ENCODE measurements at places on chromosomes 2 and 18. TPM values are rescaled to one million over a fixed set of nuclear protein-coding genes. Genes with fewer than 3 reads are reported as not detected.

DYTN gene
- not detected for total RNA-seq

ZNF385B gene
- total RNA-seq: 1.1 TPM

COBLL1 gene
- total RNA-seq: 10.9 TPM

FAM228A gene
- total RNA-seq: 1.4 TPM

GYPC gene
- total RNA-seq: 101 TPM

FBXO36 gene
- total RNA-seq: 7.7 TPM

SIGLEC15 gene
- total RNA-seq: 8.0 TPM

KLF7 gene
- total RNA-seq: 31.1 TPM

DNA sequence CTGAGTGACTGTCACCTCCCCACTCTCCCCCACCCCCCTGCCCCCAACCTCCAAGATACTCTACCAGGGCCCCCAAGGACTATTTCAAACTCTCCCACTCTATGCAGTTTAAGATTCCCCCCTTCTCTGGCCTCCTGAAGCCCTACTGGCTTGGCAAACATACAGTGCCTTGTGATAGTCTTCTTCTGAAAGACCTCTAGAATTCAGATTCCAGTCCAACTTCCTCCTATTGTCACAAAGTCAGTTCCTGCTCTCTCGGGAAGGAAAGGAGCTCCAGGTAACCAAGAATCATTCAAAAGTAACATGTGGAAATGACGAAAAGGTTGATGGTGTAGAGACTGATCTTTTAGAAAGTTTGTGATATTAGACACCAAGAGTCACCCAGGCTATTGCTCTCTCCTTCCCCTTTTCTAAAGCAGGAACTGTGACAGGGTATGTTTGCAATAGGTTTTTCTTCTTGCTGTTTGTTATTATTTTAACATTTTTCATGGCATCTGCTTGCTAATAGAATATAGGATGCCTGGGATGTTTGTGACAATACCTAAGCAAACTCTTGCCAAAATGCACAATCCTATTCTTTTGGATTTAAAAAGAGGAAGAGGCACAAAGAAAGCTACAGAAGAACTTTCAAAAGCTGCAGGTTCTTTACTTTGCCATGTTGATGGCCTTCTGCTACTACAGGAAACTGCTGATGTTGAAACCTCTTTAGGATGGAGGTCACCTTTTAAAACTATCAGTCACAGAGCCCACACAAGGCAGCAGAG is 93.5 kb upstream of the MGAT4A start:
- no peaks in the 10 kb centered on the region for H3K4me1 ChIP-seq
- no peaks in the 10 kb centered on the region for H3K36me3 ChIP-seq
- no peak overlapping the region for H3K4me3 ChIP-seq
- no peak overlapping the region for H3K27ac ChIP-seq

DNA sequence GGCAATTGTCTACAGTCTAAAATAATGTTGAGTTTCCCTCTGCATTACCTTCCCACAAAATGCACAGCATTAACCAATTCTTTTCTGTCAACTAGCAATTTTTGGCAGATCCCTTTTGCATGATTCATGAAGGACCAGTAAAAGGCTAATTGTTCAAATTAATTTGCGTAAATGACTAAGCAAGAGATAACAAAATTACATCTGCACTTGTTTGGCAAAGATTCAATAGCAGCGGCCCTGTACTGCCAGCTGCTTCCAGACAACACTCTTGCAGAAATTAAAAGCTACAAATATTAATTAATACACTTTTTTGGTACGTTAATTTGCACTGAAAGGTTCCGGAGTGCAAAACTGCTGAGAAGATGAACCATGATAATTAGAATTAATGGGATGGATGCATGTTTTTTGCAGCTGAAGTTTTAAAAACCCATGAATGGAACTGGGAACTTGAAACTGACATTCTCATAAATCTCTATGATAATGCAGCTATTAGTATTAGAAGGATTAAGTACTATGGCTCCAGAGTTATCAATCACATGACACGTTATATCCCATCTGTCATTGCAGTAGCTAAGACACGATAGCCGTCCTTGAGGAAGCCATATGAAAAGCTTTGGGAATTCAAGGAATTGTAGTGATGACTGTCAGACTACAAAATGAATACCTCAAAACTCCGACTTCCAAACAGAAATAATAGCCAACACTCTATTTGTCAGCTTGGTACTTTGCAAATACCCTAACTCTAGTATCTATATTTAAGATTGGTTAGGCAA is 1268.3 kb upstream of the ACVR2A start:
- no peak overlapping the region for H3K4me3 ChIP-seq
- H3K4me1 ChIP-seq: no peaks in the 10 kb centered on the region
- no peaks in the 10 kb centered on the region for H3K36me3 ChIP-seq
- no peak for DNase-seq
- H3K27me3 ChIP-seq: no peaks in the 10 kb centered on the region

- no peaks in the 10 kb centered on the region for H3K4me1 ChIP-seq
- no peaks in the 10 kb centered on the region for H3K36me3 ChIP-seq
- no peak for DNase-seq
Measured at GRCh38 chr2:70659551-70659950, 105.9 kb upstream of the TGFA start.

DNA sequence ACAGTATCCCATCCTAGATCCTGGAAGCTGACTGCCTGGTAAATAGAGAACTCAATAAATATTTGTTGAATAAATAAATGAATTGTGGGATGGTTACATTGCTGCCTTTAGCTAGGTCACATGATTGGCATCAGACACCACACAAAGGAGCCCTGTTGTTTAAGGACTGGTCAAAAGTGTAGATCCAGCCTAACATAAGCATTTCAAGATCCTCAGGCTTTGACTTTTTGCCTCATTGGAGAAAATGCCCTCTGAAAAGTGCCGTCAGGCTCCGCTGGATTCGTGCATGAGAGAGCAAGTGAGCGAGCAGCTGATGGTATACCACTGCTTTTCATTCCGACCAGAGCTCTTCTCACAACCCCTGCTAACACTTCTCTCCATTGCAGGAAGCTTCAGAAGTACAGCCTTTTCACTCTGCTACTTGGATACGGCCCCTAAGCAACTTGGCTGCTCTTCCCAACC is 1.3 kb upstream of the ZNF24 start:
- H3K4me3 ChIP-seq: peak overlapping the region; percentile 24
- peaks cover 2% of the 10 kb centered on the region for H3K36me3 ChIP-seq
- H3K4me1 ChIP-seq: peaks cover 18% of the 10 kb centered on the region
- DNase-seq: no peak

GRCh38 chr2:105321875-105322646 is 7.5 kb downstream of the TGFBRAP1 start:
- H3K36me3 ChIP-seq: no peaks in the 10 kb centered on the region
- no peak for DNase-seq
- H3K4me1 ChIP-seq: peaks cover 49% of the 10 kb centered on the region
- H3K27ac ChIP-seq: no peak overlapping the region
- H3K4me3 ChIP-seq: no peak overlapping the region
- H3K27me3 ChIP-seq: no peaks in the 10 kb centered on the region

DNA sequence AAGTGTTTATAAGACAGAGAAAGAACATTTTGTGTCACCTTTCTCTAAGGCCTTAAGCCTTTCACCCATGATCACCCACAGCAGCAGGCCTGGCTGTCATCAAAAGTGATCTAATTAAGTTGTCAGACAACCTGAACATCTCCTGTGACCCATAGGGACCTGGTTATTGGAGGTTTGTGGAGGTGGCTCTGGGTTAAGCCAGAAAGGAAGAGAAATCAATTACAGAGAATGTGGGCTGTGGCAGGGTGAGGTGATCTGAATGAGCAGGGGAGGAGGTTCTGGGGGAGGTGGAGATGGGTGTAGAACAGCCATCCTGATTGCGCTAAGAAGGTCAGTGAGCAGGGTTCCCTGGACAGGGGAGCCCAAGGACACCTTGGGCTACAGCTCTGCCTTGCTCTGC is 170.8 kb downstream of the FSHR start:
- no peaks in the 10 kb centered on the region for H3K27me3 ChIP-seq
- no peak for DNase-seq
- no peak overlapping the region for H3K4me3 ChIP-seq
- H3K36me3 ChIP-seq: no peaks in the 10 kb centered on the region
- no peak overlapping the region for H3K27ac ChIP-seq
- no peaks in the 10 kb centered on the region for H3K4me1 ChIP-seq

DNA sequence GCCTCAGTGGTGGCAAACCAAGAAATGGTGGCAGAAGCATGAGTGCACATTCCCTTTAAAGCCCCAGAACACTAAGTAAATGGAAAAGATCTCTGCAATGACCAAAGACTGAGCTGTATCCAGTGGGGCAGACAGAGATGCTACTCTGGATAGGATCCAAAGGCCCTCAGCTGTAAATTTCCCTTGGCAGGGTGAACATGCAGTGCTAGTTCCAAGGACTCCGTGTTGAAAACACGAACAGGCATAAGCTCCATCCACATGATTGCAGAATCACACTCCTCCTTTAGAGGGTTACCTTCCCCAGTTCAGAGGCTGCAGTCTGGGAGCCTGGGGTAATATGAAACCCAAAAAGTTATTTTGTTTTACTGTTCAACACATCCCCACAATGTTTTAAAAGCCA is 98.6 kb upstream of the KLF7 start:
- peaks cover 15% of the 10 kb centered on the region for H3K4me1 ChIP-seq
- H3K27ac ChIP-seq: no peak overlapping the region
- no peaks in the 10 kb centered on the region for H3K36me3 ChIP-seq
- H3K27me3 ChIP-seq: no peaks in the 10 kb centered on the region
- DNase-seq: no peak
- H3K4me3 ChIP-seq: no peak overlapping the region

- H3K4me3 ChIP-seq: no peak overlapping the region
- H3K27ac ChIP-seq: no peak overlapping the region
- peaks cover 2% of the 10 kb centered on the region for H3K4me1 ChIP-seq
- no peaks in the 10 kb centered on the region for H3K36me3 ChIP-seq
- no peaks in the 10 kb centered on the region for H3K27me3 ChIP-seq
Measured at GRCh38 chr2:197092431-197092830, 165.9 kb upstream of the PGAP1 start.

DNA sequence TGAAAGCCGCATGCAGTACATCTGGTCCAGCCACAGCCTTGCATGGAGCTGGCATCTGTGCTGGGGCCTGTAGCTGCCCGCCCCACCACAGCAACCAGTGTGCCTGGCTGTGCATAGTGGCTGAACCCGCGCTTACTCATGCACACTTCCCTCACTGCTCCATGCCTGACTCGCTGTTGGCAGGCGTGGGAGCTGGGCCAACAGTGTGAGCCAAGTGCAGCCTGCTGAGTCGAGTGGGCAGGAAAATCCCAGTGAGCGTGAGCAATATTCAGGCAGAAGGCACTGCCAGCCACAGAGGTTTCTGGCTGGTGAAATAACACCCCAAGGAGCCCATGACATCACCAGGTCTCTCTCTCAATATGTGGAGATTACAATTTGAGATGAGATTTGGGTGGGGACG is 1674.1 kb upstream of the TMEFF2 start:
- H3K4me3 ChIP-seq: no peak overlapping the region
- H3K27me3 ChIP-seq: no peaks in the 10 kb centered on the region
- no peak overlapping the region for H3K27ac ChIP-seq
- H3K36me3 ChIP-seq: no peaks in the 10 kb centered on the region
- DNase-seq: no peak
- no peaks in the 10 kb centered on the region for H3K4me1 ChIP-seq

DNA sequence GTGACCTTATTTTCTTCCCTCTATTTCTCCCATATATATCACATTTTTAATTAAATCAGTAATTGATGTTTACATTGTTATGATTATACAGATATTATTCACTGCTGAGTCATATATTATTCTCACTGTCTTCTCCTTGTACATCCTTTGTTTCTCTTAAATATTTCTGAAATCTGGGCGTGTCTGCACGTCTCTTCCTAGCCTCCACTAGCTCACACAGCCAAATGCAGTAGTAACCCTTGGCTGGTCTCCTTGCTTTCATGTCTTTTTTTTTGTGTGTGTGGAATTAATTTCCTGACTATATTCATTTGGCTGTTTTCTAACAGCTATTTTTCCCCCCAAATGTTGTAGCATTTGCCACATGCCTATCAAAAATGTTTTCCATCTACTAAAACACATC is 15.8 kb downstream of the CCNYL1 start:
- DNase-seq: peak; percentile 76
- H3K36me3 ChIP-seq: peaks cover 8% of the 10 kb centered on the region
- no peaks in the 10 kb centered on the region for H3K27me3 ChIP-seq
- H3K27ac ChIP-seq: no peak overlapping the region

DNA sequence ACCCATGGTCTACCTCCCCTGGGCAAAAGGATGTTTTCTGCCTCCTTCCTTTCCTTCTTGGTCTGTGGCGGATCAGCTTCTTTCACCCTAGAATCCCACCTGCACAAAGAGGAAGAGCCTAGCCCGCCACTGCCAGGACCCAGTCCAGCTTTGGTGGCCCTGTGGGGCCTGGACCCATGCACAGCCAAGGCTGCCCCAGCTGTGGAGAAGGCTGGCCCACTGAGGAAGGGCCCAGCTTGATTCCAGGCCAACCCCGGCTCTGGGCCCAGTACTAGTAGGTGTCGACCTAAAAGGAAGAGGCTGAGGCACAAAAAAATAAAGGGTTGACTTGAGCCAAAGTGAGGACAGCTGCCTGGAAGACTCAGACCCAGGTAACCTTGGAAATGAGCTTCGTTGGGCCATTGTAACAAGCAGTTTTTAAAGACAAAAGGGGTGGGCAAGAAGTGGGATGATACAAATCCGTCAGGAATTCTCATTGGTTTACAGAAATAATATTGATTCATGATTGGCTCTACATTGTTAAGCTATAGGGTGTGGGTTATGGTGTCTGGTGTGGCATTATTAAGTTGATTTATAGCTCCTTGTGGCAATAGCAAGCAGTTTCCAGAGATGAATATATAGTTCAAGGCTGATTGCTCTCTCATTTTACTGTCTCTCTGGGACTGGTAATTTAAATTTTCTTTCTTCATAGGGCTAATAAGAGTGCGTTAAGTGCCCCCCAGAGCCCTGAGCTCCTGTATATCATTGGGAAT is 29.8 kb upstream of the MAL start:
- DNase-seq: no peak
- H3K36me3 ChIP-seq: no peaks in the 10 kb centered on the region
- H3K27ac ChIP-seq: no peak overlapping the region
- H3K27me3 ChIP-seq: peaks cover 24% of the 10 kb centered on the region
- no peak overlapping the region for H3K4me3 ChIP-seq
- no peaks in the 10 kb centered on the region for H3K4me1 ChIP-seq

DNA sequence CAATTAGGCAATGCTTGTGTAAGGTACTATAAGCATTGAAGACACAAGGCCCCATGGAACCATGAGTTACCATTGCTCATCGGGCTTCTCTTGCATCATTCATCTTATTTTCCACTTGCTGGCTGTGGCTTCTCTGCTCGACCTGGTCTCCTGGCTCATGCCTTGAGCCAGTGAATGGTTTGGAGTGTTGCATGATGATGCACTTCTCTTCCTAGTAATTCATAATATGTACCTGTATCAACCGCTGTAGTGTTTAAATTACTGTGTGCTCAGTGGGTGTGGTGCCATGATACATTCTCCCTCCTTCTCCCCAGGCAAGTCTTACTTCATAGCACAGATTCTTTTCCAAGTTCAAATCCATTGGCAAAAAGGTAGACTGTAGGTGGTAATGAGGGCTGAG is 66.8 kb downstream of the ABCA12 start:
- no peaks in the 10 kb centered on the region for H3K36me3 ChIP-seq
- no peaks in the 10 kb centered on the region for H3K4me1 ChIP-seq
- H3K4me3 ChIP-seq: no peak overlapping the region
- peaks cover 8% of the 10 kb centered on the region for H3K27me3 ChIP-seq
- no peak overlapping the region for H3K27ac ChIP-seq

GRCh38 chr18:48139431-48140347 is 209.2 kb upstream of the SMAD2 start:
- H3K36me3 ChIP-seq: no peaks in the 10 kb centered on the region
- H3K27me3 ChIP-seq: peaks cover 44% of the 10 kb centered on the region
- no peaks in the 10 kb centered on the region for H3K4me1 ChIP-seq
- no peak overlapping the region for H3K4me3 ChIP-seq
- DNase-seq: peak; percentile 68

Measured in osteoblast (primary cell).